Stimulated activated CD4-positive, alpha-beta T cell treated with anti-CD3 and anti-CD28 coated beads, Interleukin-4, amount 100 ng/mL, for 1 hour (primary cell): ENCODE measurements at places on chromosomes 4 and X.

- DNase-seq = no peak
Measured at GRCh38 chrX:115173181-115173580, 16.0 kb upstream of the RBMXL3 start.

DNA sequence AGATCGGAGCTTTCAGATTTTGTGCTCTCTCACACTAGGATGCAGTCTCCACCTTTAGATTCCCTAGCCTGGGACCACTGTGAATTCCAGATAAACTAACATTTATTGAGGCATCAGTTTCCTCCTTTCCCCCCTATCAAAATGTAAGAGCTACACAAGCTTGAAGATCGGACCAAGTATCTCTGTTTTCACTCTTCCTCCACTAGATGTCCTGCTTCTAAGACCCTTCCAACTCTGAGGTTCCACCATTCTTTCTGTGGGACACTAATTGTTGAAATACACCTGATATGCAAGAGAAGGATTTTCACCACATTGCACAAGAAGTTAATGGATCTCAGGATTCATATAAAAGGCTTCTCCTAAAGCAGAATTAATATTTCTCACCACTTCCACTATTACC is 43.0 kb upstream of the PHOX2B start:
- DNase-seq = no peak

GRCh38 chr4:110071466-110071865 is 126.9 kb downstream of the ELOVL6 start:
- DNase-seq = no peak

DNA sequence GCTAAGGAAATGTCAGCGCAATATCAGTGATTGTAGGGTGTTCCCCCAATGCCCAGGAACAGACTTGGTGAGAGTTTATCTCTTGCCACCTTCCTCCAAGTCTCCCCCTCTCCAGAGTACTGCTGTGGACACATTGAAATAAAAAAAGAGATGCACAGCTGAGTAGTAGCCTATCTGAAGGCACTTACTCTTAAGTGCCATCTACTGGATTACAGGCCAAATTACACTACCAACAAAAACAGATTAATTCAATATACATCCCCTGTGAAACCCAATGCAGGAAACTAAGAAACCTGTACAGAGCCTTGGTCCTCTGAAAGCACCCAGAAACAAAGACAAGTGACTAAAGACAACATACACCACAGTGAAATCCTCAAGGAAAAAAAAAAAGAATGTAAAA is 460.3 kb downstream of the ZIC3 start:
- DNase-seq = no peak

- DNase-seq = no peak
Measured at GRCh38 chr4:5084911-5085475, 33.7 kb downstream of the STK32B start.

- DNase-seq = no peak
Measured at GRCh38 chrX:115940348-115940747, 230.2 kb upstream of the AGTR2 start.

GRCh38 chrX:153307276-153308178 is 14.0 kb downstream of the PNMA6F start:
- no peak for DNase-seq

- DNase-seq = no peak
Measured at GRCh38 chrX:118523920-118524319, 28.3 kb downstream of the DOCK11 start.
